ENCODE measurements at places on chromosomes 7 and 10. TPM values are rescaled to one million over a fixed set of nuclear protein-coding genes. Genes with fewer than 3 reads are reported as not detected.

- peak overlapping the region; percentile 95 for H3K27ac ChIP-seq
- peaks cover 10% of the 10 kb centered on the region for H3K36me3 ChIP-seq
- H3K4me1 ChIP-seq, result peaks cover 8% of the 10 kb centered on the region
- peak overlapping the region; percentile 72 for H3K4me3 ChIP-seq
- DNase-seq, result no peak
Observed at GRCh38 chr7:116524221-116524608, 621 bp upstream of the CAV1 start.

DNA sequence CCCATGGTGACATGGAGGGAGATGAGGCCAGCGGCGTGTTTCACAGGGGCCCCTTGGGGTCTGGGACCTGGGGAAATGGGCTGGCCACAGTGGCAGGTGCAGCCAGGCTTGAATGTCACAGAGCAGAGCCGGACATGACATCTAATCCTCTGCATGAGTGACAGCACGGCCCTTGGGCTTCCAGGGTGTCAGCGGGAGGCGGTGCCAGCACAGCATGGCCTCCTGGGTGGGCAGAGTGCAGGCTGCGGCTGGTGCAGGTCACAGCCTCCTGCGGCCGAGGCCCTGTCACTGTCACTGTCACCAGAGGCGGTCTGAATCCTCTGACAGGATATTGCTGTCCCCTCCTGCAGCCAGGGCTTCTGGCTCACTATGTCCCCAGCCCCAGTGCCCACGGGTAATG lies 18.2 kb downstream of the BHLHA15 start:
- peaks cover 41% of the 10 kb centered on the region for H3K36me3 ChIP-seq
- H3K27me3 ChIP-seq, result no peaks in the 10 kb centered on the region
- no peaks in the 10 kb centered on the region for H3K4me1 ChIP-seq
- DNase-seq, result no peak

DNA sequence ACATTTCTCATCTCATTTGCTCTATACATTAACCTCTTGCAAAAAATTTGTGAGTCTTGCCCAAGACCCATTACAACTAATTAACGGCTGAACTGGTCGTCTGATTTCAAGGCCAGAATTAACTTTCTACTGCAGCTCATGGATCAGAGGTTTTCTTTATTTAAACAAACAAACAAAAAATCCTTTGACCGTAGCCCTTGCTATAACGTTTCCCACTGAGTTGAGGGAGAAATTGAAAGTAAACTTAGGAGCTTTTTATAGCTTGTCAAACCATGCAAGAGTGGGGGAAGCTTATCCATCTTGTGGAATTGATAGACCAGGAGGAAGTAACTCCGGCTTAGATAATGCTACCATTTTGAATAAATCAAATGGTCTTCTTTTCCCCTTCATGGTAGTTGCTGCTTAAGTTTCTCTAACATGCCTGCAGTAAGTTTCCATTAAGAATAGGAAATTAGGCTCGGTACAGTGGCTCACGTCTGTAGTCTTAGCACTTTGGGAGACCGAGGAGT lies 3.3 kb downstream of the SRGN start:
- H3K27me3 ChIP-seq, result no peaks in the 10 kb centered on the region
- no peak overlapping the region for H3K4me3 ChIP-seq
- no peaks in the 10 kb centered on the region for H3K36me3 ChIP-seq
- H3K27ac ChIP-seq, result no peak overlapping the region

- no peak overlapping the region for H3K4me3 ChIP-seq
- no peaks in the 10 kb centered on the region for H3K36me3 ChIP-seq
- no peak overlapping the region for H3K27ac ChIP-seq
- peaks cover 41% of the 10 kb centered on the region for H3K27me3 ChIP-seq
Observed at GRCh38 chr7:22549051-22549450, 49.1 kb upstream of the STEAP1B start.

GRCh38 chr7:142788303-142789289 lies 17.8 kb downstream of the PRSS2 start:
- peaks cover 10% of the 10 kb centered on the region for H3K27me3 ChIP-seq
- no peak overlapping the region for H3K27ac ChIP-seq
- no peaks in the 10 kb centered on the region for H3K36me3 ChIP-seq
- no peaks in the 10 kb centered on the region for H3K4me1 ChIP-seq
- no peak for DNase-seq

DNA sequence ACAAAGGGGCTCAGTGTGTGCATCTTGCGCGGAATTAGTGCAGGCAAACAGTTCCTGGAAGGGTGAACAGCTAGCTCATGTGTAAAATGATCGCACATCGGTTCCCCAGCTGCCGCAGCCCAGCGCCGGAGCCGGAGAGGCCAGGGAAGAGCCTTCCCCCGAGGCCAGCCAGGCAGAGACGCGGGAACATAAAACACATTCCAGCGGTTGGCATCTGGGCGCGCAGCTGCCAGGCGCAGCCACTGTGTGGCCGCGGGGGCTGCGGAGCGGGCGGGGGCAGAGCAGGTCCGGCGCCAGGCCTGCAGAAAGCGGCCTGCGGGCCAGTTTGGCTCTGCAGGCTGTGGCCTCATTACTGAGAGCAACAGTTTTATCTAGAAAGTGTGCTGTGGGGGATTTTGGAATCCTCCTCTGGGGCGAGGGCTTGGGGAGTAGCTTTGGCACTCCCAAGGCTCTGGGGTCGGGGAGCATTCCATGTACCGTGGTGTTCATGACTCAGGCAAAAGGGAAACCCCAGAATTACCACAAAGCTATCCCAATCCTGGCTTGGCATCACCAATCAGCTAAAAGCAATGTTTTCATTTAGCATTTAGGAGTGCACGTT lies 74.3 kb downstream of the SAMD9 start:
- peak; percentile 96 for DNase-seq
- H3K36me3 ChIP-seq, result no peaks in the 10 kb centered on the region
- peak overlapping the region; percentile 1 for H3K4me3 ChIP-seq
- peak overlapping the region; percentile 81 for H3K27ac ChIP-seq

DNA sequence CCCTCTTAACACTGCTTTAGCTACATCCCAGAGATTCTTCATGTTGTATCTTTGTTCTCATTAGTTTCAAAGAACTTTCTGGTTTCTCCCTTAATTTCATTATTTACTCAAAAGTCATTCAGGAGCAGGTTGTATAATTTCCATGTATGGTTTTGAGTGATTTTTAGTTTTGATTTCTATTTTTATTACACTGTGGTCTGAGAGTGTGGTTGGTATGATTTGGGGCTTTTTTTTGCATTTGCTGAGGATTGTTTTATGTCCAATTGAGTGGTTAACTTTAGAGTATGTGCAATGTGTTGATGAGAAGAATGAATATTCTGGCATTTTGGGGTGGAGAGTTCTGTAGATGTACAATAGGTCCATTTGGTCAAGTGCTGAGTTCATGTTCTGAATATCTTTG lies 37.9 kb upstream of the CAPZA2 start:
- no peaks in the 10 kb centered on the region for H3K4me1 ChIP-seq
- peaks cover 6% of the 10 kb centered on the region for H3K27me3 ChIP-seq
- DNase-seq, result no peak
- H3K36me3 ChIP-seq, result no peaks in the 10 kb centered on the region
- H3K27ac ChIP-seq, result no peak overlapping the region

DNA sequence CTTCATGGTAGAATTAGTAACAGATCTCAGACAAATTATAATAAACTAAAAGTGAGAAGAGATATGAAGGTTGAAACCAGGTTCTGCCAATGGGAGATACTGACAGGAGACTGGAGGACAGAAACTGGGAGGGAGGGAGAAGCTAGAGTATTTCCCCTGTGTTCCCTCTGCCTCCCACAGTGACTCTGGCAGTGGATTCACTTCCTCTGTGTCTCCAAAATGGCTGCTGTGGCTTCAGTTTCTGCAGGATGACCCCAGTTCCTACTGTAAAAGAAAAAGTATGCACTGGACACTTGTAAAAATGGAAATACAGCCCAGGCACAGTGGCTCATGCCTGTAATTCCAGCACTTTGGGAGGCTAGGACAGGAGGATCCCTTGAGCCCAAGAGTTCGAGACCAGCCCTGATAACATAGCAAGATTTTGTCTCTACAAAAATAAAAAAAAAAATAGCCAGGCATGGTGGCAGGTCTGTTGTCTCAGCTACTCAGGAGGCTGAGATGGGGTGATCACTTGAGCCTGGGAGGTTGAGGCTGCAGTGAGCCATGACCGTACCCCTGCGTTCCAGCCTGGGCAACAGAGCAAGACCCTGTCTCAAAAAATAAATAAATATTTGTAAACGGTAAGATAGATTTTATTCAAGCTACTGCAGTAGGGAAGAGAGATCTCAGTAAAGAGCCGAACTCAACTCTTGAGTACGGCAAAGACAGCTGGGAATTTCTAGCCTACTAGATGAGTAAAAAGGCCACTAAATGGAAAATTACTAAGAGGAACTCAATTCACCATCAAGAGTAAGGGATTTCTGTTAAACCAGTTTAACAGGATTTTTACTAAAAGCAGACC lies 156.6 kb upstream of the TRIM24 start:
- DNase-seq, result no peak
- no peak overlapping the region for H3K4me3 ChIP-seq
- no peak overlapping the region for H3K27ac ChIP-seq
- H3K4me1 ChIP-seq, result no peaks in the 10 kb centered on the region
- no peaks in the 10 kb centered on the region for H3K36me3 ChIP-seq

DNA sequence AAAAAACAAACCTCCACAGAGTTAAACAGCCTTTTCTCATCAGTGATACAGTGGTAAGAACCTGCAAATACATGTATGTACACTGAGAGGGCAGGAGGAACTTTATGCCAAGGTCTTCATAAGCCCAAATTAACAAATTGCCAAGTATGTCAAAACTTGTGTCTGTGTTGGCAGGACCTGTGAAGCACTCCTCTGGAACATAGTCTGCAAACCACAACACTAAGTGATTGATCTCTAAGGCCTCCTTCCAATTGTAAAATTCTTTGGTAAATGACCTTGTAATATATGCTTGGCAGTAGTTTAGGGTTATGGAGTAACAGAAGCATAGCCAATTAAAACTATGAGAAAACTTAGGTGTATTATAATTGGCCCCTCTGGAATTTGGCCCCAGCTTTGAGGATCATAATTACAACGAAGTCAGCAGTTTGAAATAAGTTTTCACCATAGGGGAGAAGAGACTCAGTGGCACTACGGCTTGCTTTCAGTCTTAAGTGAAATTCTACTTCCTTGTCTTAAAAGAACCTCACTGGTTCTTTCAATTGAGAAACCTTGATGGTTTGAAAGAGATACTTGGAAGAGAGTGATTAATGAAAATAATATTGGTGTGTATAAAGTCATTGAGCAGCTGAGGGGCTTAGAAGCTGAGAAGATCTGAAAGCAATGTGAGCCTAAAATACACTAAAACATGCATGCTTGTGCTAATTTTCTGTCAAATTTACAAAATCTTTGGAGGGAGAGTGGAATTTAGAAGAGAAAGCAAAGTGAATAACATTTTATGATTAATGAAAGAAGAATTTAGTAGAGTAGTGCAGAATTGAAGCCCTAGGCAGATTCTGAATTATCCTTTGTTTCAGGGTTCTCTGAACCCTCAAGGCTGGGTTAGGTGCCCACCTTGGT lies 57.6 kb downstream of the CNNM2 start:
- peaks cover 6% of the 10 kb centered on the region for H3K4me1 ChIP-seq
- H3K27ac ChIP-seq, result no peak overlapping the region
- H3K27me3 ChIP-seq, result no peaks in the 10 kb centered on the region
- DNase-seq, result no peak

DNA sequence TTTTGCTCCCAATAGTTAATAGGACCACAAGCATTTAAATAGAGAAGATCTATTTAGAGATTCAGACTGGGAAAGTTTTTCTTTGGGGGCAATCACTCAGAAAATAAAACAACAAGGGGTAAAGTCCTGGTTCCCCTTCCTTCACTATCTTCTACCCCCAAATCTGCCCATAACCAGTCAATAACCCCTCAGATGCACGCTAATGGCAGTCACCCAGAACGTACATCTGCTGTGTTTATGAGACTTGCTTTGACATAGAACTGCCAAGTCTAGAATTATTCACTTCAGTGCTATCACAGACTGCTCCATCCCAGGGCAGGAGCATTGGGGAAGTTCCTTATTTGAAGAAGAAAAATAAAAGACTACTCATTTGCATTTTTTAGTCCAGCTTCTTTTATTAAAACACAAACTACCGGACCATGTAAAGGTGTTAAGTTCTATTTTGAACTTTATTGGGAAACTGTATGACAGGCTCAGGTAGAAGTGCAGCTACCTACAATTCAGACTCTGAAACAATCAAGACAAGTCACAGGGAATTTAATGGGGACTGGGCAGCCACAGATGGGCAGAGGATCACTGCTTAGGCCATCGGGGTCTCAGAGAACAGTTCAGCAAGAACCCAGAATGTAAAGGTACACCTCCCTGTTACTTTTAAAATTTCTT lies 38.4 kb downstream of the ANK3 start:
- no peaks in the 10 kb centered on the region for H3K36me3 ChIP-seq
- no peak overlapping the region for H3K27ac ChIP-seq
- no peak for DNase-seq
- no peak overlapping the region for H3K4me3 ChIP-seq
- H3K4me1 ChIP-seq, result peaks cover 7% of the 10 kb centered on the region

- H3K27ac ChIP-seq, result no peak overlapping the region
- no peak overlapping the region for H3K4me3 ChIP-seq
- peaks cover 1% of the 10 kb centered on the region for H3K4me1 ChIP-seq
- DNase-seq, result no peak
Observed at GRCh38 chr10:77960829-77961329, 34.3 kb upstream of the DLG5 start.

- no peak overlapping the region for H3K4me3 ChIP-seq
- peaks cover 13% of the 10 kb centered on the region for H3K4me1 ChIP-seq
- peaks cover 6% of the 10 kb centered on the region for H3K36me3 ChIP-seq
- DNase-seq, result no peak
- no peaks in the 10 kb centered on the region for H3K27me3 ChIP-seq
- no peak overlapping the region for H3K27ac ChIP-seq
Observed at GRCh38 chr7:55558962-55559920, 13.1 kb downstream of the VOPP1 start.

- DNase-seq, result no peak
- H3K4me3 ChIP-seq, result no peak overlapping the region
- H3K4me1 ChIP-seq, result no peaks in the 10 kb centered on the region
- no peaks in the 10 kb centered on the region for H3K27me3 ChIP-seq
- H3K36me3 ChIP-seq, result no peaks in the 10 kb centered on the region
Observed at GRCh38 chr7:96157856-96158255, 164.0 kb downstream of the SLC25A13 start.

DNA sequence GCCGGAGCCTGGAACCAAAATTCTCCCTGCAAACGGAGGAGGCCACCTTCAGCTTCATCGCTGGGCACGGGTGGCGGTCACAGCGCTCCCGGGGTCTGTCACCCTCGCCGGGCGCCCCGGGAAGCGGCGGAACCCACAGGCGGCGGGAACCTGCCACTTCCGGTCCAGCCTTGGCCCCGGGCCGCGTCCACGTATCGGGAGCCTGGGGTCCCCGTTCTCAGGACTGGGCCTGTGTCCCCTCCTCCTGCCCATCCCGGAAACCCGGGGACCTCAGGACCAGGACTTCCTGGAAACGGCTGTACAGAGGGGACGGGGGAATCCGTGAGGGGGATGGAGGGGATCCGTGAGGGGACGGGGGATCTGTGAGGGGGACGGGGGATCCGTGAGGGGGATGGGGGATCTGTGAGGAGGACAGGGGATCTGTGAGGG lies 25.4 kb downstream of the PDGFA start:
- H3K4me3 ChIP-seq, result no peak overlapping the region
- H3K27me3 ChIP-seq, result peaks cover 17% of the 10 kb centered on the region

- H3K27ac ChIP-seq, result no peak overlapping the region
- H3K4me1 ChIP-seq, result no peaks in the 10 kb centered on the region
- no peaks in the 10 kb centered on the region for H3K36me3 ChIP-seq
- DNase-seq, result no peak
- no peak overlapping the region for H3K4me3 ChIP-seq
Observed at GRCh38 chr7:57774300-57774699, 324.3 kb downstream of the ZNF716 start.

The EPDR1 gene
- not detected for total RNA-seq

The LARP4B gene
- total RNA-seq, result 25.5 TPM

The FLNC gene
- 116 TPM for total RNA-seq

The MBL2 gene
- not detected for total RNA-seq

The MYH16 gene
- 0.18 TPM for total RNA-seq

The SEC61G gene
- total RNA-seq, result 3,014 TPM

The GGCT gene
- 17.5 TPM for total RNA-seq

The RBP4 gene
- total RNA-seq, result not detected

The GPR15LG gene
- total RNA-seq, result not detected

The CRYGN gene
- not detected for total RNA-seq

The TRUB1 gene
- total RNA-seq, result 26.1 TPM
